Activated T-cell treated with anti-CD3 and anti-CD28 coated beads for 1 hour (primary cell): ENCODE measurements at places on chromosomes 12 and 14.

DNA sequence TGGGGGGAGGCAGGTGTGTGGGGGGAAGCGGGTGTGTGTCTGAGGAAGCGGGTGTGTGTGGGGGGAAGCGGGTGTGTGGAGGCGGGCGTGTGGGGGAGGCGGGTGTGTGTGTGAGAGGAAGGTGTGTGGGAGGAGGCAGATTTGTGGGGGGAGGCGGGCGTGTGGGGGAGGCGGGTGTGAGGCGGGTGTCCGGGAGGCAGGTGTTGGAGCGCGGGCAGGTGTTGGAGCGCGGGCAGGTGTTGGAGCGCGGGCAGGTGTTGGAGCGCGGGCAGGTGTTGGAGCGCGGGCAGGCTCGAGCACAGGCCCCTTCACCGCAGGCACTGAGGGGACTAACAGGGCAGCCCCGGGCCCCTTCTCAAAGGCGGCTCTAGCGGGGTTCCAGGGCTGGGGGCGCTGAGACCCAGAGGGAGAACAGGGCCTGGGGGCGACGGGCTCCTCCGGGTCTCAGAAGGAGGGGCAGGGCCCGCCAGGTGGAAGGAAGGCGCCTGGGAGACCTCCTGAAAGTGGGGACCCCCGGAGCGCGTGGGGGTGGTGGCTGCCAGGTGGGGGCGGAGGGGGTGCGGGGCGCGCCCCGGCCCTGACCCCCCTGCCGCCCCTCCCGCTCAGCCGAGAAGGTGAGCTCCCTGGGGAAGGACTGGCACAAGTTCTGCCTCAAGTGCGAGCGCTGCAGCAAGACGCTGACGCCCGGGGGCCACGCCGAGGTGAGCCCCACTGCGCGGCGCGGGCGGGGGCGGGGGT is 3.2 kb downstream of the CRIP2 start:
- DNase-seq: peak; percentile 66

DNA sequence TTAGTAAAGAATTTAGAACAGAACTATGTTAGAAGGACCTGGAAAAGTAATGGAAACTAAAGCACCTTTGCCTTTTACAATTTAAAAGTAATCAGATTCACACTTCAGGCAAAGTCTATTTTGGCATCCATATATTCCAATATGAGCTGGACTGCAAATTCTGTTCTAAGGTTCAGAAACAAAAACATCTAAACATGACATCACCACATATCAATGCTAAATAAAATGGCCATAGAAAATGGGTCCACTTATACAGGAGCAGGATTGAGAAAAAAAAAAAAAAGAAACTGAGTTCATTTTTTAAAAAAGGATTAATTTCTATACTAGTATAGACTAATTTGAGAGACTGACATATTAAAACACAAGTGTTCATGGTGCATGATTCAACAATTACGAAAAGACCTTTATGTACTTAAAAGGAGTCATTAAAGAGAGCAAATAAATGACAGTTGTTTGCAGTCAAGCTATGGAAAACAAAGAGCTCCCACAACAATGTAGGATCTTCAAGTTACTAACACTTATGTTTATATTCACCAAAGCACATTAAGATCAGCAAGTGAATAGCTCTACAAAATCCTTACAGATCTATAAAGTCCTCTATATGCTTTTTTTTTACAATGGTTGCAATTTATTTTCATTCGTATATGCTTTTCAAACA is 45.7 kb downstream of the DICER1 start:
- DNase-seq: no peak

GRCh38 chr12:115638733-115639647 is 638.5 kb downstream of the MED13L start:
- DNase-seq: no peak

GRCh38 chr12:102371165-102371564 is 109.2 kb downstream of the IGF1 start:
- no peak for DNase-seq

GRCh38 chr12:55188974-55189556 is 31.8 kb upstream of the OR10A7 start:
- no peak for DNase-seq

- no peak for DNase-seq
These were observed 7.6 kb downstream of the ISCA2 start for GRCh38 chr14:74501135-74501614.

GRCh38 chr12:116116650-116117424 is 160.7 kb downstream of the MED13L start:
- no peak for DNase-seq

DNA sequence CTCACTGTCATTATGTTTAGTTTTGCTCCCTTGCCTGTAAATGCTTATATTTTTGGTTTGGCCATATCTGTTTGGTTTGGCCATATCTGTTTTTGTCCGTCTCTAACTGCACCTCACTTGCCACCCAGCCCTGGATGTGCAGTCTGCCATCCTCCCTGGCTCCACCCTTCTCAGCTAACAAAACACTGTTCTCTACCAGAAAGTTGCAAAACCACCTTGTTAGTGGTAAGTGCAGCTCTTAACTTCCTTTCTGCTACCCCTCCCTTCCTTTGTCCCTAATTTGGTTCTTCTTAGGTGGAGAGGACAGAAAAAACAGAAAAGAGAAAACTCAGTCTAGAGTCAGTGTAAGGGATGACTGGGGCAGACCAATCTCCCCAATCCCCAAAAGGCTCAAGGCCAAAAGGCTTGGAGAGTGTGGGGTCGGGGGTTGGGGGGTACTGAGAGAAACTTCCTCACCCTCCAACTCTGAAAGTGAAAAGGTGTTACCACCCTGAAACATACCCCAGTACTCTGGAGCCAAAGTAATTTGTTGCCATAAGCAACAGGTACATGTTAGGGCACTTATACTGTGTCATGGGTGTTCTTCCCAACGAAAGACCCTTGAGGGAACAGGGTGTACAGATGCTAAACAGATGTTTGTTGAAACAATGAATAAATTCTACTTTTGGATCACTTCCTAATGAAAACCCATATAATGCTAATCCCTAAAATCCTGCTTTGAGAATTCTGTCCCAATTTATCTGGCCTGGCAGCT is 5.0 kb downstream of the BIN2 start:
- DNase-seq: peak; percentile 31

GRCh38 chr12:14931359-14931758 is 7.0 kb downstream of the ERP27 start:
- no peak for DNase-seq

DNA sequence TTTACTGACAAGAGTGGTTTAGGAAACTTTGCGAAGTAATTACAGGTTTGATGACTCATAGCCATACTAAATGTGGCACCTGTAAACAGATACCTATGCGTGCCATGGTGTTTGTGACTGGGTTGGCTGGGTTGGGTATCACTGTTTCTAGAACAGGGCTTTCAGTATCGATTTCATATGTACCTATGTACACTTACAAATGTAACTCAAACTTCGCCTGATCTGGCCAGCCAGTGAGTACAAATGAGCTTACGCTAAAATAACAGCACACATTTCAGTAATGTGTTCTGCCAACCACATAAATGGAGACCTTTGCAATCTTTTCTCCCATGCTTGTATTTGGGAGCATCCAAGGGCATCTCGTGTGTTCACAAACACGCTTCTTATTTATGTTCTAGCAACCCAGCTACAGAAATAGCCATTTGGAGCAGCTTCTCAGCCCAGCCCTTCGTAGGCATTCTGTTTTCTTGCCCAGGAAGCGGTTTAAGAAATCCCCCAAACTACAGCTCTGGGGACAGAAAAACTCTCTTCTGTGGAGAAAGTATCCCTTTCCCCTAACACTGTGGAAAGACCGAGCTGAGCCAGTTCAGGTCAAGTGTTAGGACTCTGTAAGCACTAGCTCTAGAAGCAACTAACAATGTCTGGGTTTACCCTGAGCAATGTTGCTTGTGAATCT is 42.3 kb upstream of the MDM1 start:
- peak; percentile 11 for DNase-seq

GRCh38 chr14:65170768-65171507 is 68.6 kb upstream of the MAX start:
- peak; percentile 14 for DNase-seq

- DNase-seq: no peak
These were observed 6.5 kb downstream of the SLC8B1 start for GRCh38 chr12:113328368-113328889.

GRCh38 chr12:130477266-130477665 is 139.6 kb downstream of the PIWIL1 start:
- DNase-seq: no peak
